ENCODE measurements at places on chromosomes 1 and 21. TPM values are rescaled to one million over a fixed set of nuclear protein-coding genes. Genes with fewer than 3 reads are reported as not detected.

WLS gene
- not detected for total RNA-seq

AMY1B gene
- not detected for total RNA-seq

GRCh38 chr1:113321771-113322387 lies 68.4 kb upstream of the MAGI3 start:
- no peaks in the 10 kb centered on the region for H3K27me3 ChIP-seq
- no peaks in the 10 kb centered on the region for H3K4me1 ChIP-seq

DNA sequence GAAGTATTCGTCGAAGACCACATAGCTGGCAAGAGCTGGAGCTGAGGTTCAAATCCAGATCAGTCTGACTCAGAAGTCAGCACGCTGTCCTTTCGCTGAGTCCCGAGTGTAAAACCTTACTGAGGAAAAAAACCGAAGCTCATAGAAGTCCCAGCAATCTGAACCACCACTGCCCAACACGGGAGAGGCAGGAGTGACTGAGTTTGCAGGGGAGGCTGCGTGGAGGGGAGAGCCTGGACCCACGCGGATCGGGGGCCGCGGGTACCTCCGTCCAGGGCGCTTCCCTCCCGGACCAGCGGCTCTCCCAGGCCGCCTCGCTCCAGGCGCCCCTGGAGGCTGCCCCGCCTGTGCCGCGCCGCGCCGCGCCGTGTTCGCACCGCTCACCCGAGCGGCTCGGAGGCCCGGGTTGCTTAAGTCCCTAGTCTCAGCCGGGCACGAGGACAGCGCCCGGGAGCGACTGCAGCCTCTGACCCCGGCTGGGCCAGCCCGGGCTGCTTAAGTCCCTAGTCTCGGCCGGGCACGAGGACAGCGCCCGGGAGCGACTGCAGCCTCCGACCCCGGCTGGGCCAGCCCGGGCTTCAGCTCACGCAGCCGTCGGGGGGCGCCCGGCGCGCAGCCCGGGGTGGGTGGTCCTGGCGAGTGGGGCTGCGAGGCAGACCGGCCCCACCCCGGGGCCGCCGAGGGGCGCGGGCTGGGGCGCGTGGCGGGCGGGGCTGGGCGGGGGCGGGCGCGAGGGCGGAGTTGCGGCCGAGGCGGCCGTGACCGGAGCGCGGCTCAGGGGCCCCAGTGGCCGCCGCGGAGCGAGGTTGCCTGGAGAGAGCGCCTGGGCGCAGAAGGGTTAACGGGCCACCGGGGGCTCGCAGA lies at the start of gene ADAMTSL4:
ADAMTSL4 (plus strand) TSS at position 777 of the 864 bp plus-strand sequence. CDS start 2,881 bp downstream, outside the sequence.
- no peaks in the 10 kb centered on the region for H3K36me3 ChIP-seq
- peak within 1 kb of the TSS; percentile 80 for H3K4me3 ChIP-seq
- peaks cover 26% of the 10 kb centered on the region for H3K4me1 ChIP-seq
- peak within 1 kb of the TSS; percentile 55 for H3K27ac ChIP-seq

GRCh38 chr1:37718901-37719571 lies 26.7 kb downstream of the CDCA8 start:
- H3K27ac ChIP-seq: no peak overlapping the region
- no peaks in the 10 kb centered on the region for H3K36me3 ChIP-seq
- no peaks in the 10 kb centered on the region for H3K4me1 ChIP-seq
- H3K27me3 ChIP-seq: no peaks in the 10 kb centered on the region
- H3K4me3 ChIP-seq: no peak overlapping the region
- DNase-seq: no peak

GRCh38 chr1:202241376-202242079 lies 47.9 kb downstream of the LGR6 start:
- H3K27me3 ChIP-seq: peaks cover 11% of the 10 kb centered on the region
- no peak for DNase-seq
- H3K36me3 ChIP-seq: no peaks in the 10 kb centered on the region
- no peak overlapping the region for H3K4me3 ChIP-seq
- peaks cover under 1% of the 10 kb centered on the region for H3K4me1 ChIP-seq

DNA sequence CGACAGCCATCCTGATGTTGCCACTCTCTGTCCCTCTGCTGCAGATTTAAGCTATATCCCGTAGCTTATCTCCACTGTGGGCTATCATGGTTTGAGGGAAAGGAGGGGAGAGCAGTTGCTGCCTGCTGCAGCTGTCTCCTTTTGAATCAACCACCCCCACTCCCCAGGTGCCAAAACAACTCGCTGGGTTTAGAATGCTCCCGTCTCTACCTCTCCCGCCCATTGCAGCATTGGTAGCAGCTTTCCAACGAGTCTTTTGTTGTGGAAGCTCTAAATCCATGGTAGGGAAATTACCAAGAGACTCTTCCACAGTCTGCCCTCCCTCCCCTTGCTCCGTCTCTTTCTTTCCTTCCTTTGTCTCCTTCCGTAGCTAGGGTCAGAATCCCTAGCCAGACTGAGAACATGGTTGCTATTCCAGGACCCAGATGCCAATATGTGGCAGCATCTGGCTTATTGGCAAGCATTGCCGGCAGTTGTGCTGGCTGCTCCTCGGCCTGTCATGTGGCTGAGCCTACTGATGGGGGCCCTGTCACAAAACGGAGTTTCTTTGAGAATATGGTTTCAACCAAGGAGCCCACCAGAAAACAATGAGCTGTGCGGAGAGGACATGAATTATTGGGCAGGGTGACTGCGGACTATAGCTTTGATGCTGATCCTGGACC lies 230.7 kb downstream of the RPS6KC1 start:
- H3K4me3 ChIP-seq: no peak overlapping the region
- H3K36me3 ChIP-seq: no peaks in the 10 kb centered on the region
- H3K27me3 ChIP-seq: no peaks in the 10 kb centered on the region
- DNase-seq: no peak
- no peak overlapping the region for H3K27ac ChIP-seq

- H3K4me1 ChIP-seq: no peaks in the 10 kb centered on the region
- H3K27ac ChIP-seq: no peak overlapping the region
- H3K4me3 ChIP-seq: no peak overlapping the region
- DNase-seq: no peak
- H3K27me3 ChIP-seq: no peaks in the 10 kb centered on the region
Measured at GRCh38 chr1:196152086-196152485, 456.2 kb downstream of the KCNT2 start.

DNA sequence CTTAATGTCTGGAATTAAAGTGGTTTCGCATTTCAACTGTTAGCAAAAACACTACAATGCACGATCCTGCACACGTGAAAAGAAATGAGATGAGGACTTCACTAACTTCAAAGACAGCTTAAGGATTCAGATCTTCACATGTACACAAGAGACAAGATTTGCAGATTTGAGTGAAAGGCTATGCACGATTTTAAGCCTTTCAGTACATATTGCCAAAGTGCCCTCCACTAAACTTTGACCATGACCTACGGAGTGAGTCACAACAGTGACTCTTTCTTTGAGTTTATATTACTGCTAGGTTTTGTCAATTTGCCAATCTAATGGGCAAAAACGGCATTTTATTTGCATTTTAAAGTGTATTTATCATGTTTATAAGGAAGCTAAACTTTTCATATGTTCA lies 41.2 kb upstream of the CR1L start:
- H3K27ac ChIP-seq: no peak overlapping the region
- H3K27me3 ChIP-seq: peaks cover 17% of the 10 kb centered on the region
- H3K4me3 ChIP-seq: no peak overlapping the region
- DNase-seq: no peak
- no peaks in the 10 kb centered on the region for H3K4me1 ChIP-seq
- no peaks in the 10 kb centered on the region for H3K36me3 ChIP-seq

DNA sequence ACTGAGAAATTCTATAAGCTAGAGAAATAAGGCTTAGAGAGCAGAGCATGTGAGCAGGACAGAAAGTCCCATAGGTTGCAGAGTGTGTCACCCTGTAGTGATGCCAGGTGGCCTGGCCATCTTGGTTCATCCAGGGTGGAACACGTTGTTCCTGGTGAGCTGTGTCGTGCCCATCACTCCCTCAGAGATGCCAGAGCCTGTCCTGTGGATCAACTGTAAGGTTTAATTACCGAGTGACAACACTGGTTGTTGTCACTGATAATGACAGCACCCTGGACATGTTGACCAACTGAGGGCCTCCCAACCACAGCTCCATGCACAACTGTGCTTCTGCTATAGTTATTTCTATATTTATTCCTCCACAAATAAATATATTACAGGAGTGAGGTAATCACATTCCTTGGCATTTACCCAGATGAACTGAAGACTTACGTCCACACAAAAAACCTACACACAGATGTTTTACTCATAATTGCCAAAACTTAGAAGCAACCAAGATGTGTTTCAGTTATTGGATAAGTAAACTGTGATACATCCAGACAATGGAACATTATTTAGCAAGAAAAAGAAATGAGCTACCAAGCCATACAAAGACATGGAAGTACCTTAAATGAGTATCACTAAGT lies 6.2 kb downstream of the C1orf198 start:
- H3K36me3 ChIP-seq: no peaks in the 10 kb centered on the region
- peaks cover 10% of the 10 kb centered on the region for H3K27me3 ChIP-seq
- no peak overlapping the region for H3K27ac ChIP-seq
- no peak overlapping the region for H3K4me3 ChIP-seq

DNA sequence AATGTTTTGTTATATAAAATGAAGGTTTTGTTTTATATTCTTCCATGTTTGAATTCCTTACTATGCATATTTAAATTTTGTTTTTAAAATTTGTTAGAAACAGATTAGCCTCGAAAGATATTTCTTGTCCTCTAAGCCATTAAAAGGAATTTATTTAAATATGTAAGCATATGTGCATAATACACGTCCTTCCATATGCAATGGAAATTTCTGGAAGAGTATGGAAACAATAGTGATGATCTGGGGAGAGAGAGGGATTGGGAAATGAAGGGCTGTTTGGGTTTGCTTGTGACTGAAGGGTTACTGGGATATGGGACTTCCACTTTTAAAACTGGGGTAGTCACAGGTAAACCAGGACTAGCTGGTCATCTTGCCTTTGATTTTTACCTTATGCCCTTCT lies 21.1 kb downstream of the ECHDC2 start:
- H3K4me1 ChIP-seq: no peaks in the 10 kb centered on the region
- no peak overlapping the region for H3K27ac ChIP-seq
- H3K27me3 ChIP-seq: no peaks in the 10 kb centered on the region
- no peak for DNase-seq
- H3K36me3 ChIP-seq: no peaks in the 10 kb centered on the region

DNA sequence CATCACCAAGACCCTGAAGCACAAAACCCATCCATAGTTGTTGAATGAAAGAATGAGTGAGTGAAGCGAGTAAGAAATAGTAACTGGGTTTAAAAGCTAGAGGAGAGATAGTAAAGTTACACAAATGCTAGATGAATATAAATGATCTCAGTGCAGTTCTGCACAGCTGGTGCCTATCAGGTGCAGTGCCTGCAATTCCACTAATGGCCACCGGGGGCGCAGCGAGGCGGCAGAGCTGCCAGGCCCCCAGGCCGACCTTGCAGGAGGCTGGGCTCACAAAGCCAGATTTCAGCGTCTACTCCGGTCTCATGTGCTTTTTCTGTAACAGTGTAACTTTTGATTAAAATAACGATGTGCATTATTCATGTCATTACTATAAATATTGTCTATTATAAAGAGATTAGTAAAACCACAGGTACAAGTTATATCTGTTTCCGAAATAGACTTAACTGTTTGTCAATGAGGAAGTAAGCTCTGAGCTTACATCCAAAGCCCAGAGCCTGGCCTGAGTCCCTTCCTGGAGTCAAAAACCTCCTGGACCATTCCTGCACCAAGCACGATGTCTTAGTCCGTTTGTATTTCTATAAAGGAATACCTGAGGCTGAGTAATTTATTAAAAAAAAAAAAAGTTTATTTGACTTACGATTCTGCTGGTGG lies 477.6 kb downstream of the NPHP4 start:
- H3K27ac ChIP-seq: no peak overlapping the region
- DNase-seq: peak; percentile 47
- no peak overlapping the region for H3K4me3 ChIP-seq
- no peaks in the 10 kb centered on the region for H3K27me3 ChIP-seq
- H3K4me1 ChIP-seq: no peaks in the 10 kb centered on the region

DNA sequence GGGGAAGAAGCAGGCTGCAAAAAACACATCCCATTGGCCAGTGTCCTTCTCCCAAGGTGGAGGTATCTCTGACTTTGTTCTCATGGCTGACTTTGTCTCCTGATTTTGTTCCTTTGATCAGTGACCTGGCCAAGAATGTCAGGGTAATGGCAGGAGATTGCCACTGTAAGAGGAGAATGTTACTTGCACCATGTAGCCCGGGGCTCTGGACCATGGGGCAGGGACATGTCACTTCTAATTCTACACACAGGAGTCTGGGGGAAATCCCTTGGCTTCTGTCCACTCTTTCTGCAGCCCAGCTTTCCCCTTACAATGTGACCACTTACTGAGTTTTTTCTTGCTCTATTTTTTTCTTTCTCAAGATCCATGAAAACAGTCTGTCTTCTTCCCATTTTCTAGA lies 87.7 kb upstream of the LRRN2 start:
- peaks cover 40% of the 10 kb centered on the region for H3K27me3 ChIP-seq
- no peak for DNase-seq
- no peaks in the 10 kb centered on the region for H3K4me1 ChIP-seq
- no peaks in the 10 kb centered on the region for H3K36me3 ChIP-seq
- no peak overlapping the region for H3K27ac ChIP-seq

DNA sequence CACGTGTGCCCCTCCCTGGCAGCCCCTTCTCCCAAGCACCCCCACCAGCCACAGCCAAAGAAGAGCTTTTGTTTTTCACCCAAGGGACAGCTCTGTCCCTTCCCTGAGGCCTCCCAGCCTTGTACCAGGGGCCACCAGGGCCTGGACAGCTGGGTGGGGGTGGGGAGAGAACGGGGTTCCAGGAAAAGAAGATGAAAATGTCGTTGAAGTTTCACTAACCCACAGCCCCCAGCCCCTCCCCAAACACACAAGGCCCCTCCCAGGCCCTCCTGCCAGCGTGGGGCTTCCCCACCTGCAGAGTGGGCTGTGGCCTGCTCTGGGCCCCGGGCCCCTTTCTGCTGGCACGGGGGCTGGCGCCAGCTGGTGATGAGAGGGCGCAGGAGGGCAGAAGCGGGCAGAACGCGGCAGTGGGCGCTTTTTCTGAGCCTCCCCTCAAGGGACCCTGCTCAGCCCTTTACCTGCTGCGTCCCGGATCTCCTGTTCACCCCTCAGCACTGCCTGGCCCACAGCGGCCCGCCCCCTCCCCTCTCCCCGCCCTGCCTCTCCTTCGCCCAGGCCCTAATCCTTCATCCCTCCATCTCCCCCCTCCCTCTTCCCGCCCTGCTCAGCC lies 5.5 kb upstream of the ANKRD65 start:
- peaks cover 22% of the 10 kb centered on the region for H3K27me3 ChIP-seq
- H3K27ac ChIP-seq: no peak overlapping the region
- H3K36me3 ChIP-seq: no peaks in the 10 kb centered on the region
- peaks cover 4% of the 10 kb centered on the region for H3K4me1 ChIP-seq
- no peak overlapping the region for H3K4me3 ChIP-seq

GRCh38 chr1:70234733-70235132 lies 13.6 kb downstream of the SRSF11 start:
- no peak overlapping the region for H3K4me3 ChIP-seq
- peaks cover 8% of the 10 kb centered on the region for H3K4me1 ChIP-seq
- peaks cover 82% of the 10 kb centered on the region for H3K36me3 ChIP-seq
- peak overlapping the region; percentile 16 for H3K27ac ChIP-seq

DNA sequence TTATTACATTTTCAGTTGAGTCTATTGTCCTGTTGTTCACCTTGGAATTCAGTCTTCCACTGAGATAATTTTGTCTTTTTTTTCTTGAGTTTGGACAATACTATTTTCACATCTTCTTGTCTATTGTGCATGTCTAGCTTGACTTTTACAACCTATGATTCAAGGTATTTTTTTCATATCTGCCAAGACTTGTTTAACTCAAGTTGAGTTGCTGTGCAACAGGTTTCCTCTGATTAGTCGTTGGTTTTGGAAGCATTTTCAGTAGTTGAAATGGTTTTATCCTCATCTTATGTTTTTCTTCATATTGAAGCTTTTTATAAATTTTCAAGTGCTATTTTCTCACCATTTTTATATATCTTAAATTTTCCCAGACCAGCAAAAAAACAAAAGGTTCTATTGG lies 103.6 kb downstream of the SCMH1 start:
- no peaks in the 10 kb centered on the region for H3K4me1 ChIP-seq
- peaks cover 80% of the 10 kb centered on the region for H3K36me3 ChIP-seq
- H3K4me3 ChIP-seq: no peak overlapping the region
- H3K27ac ChIP-seq: no peak overlapping the region
